ENCODE measurements at places on chromosomes 6 and 20.

DNA sequence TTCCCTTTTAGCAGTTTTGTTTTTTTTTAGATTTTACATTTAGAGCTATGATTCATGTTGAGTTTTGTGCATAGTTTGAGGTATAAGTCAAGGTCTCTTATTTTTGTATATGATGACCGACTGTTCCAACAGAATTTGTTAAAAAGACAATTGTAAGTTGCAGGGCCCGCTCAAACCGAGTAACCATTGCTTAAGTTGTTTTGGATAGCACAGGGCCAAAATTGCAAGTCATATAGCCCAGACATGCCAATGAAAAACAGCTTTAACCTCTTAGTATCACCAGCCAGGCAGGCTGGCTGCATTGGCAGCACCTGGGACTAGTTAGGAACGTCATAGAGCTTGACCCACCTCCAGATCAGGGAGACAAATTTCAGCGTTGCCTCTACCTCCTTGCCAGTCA lies 47.3 kb downstream of the PFDN4 start:
- DNase-seq: no peak

DNA sequence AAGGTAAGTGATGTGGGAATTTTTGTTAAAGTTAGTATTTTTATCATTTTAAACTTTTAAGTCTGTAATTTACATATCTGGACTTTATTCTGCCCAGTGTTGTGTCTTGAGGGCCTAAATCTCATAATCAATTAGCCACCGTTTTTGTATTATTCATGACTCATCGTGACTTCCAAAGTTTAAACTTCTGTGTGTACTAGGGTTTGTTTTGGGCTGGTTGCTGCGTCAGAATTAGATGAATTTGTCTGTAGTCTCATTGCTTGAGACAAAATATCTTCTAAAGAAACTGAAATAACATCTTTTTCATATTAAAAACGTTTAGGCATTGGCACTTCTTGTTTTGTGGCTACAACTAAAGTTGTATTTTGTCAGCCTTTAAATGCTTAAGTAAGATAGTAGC lies 41.3 kb downstream of the CDYL start:
- no peak for DNase-seq

GRCh38 chr6:166007349-166008263 lies 160.0 kb downstream of the TBXT start:
- DNase-seq: peak; percentile 84

DNA sequence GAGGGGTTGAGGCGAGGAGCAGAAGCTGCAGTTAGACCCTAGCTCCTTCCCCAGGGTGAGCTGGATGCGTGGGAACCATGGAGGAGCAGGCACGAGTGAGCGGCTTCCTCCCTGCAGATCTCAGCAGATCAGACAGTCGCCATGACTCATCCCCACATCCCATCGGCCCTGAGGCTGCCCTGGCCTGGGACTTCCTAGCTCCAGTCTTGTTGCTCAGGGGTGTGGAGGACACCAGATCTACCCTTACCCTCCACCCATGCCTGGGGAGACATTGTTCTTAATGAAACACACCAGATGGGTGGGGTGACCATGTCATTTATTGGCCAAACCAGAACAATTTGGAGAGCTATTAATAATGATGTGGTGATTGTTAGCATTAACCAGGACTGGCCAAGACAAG lies 36.3 kb upstream of the TGM2 start:
- no peak for DNase-seq

GRCh38 chr6:33677689-33678088 lies 33.8 kb downstream of the UQCC2 start:
- no peak for DNase-seq

GRCh38 chr20:58986968-58987517 lies 6.0 kb downstream of the NELFCD start:
- DNase-seq: no peak

GRCh38 chr6:159804504-159804903 lies 4.4 kb downstream of the PNLDC1 start:
- DNase-seq: no peak

GRCh38 chr20:45320948-45321595 lies 13.0 kb upstream of the MATN4 start:
- no peak for DNase-seq

- DNase-seq: no peak
Observed at GRCh38 chr6:130218134-130218533, 4.6 kb downstream of the SAMD3 start.

GRCh38 chr6:41039060-41039998 lies at the start of gene UNC5CL:
Gene UNC5CL, minus strand, starts transcription at chr6:41039221. Its CDS starts 4,147 bp downstream, at chr6:41035074.
- no peak for DNase-seq

GRCh38 chr6:141682391-141682790 lies 450.3 kb upstream of the GJE1 start:
- DNase-seq: no peak

DNA sequence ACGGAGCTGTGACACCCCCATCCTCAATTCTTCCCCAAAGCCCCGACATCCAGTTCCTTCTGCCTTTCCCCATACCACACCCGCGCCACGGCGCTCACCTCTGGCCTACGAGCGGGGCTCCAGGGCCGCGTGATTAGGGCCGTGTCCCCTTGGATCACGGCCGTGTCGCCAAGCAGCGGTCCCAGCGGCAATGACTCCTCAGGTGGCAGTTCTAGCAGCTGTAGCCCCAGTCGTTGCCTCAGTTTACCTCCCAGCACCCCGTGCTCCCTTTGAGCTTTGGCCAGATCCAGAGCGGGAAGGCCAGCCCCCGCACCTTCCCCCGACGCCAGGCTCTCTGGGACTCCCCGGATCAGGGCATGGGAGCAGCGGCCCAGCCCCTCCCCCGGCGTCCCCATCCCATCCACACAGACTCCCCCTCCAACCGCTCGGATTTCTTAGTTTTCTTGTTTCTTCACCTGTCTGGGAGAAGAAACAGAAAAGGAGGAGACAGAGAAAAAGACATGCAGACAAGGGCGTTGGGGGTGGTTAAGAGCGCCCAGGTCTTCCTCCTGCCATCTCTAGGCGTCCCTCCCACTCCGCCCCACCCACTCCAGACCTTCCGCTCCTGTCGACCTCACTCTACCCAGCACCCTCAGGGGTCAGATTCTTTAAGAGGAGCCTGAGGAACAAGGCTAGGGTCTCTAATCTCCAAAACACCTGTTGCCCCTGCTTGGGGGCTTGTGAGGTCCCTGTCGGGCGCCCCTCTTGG lies at the start of gene DDAH2:
DDAH2 (minus strand) TSS at position 533 of the 748 bp plus-strand sequence; CDS start at position 395, 138 bp downstream.
- peak; percentile 45 for DNase-seq

GRCh38 chr20:36333841-36334240 lies 27.7 kb downstream of the DLGAP4 start:
- no peak for DNase-seq

- no peak for DNase-seq
Observed at GRCh38 chr6:135798751-135799515, 52.6 kb upstream of the PDE7B start.

GRCh38 chr6:93678841-93679454 lies 259.6 kb upstream of the EPHA7 start:
- no peak for DNase-seq

DNA sequence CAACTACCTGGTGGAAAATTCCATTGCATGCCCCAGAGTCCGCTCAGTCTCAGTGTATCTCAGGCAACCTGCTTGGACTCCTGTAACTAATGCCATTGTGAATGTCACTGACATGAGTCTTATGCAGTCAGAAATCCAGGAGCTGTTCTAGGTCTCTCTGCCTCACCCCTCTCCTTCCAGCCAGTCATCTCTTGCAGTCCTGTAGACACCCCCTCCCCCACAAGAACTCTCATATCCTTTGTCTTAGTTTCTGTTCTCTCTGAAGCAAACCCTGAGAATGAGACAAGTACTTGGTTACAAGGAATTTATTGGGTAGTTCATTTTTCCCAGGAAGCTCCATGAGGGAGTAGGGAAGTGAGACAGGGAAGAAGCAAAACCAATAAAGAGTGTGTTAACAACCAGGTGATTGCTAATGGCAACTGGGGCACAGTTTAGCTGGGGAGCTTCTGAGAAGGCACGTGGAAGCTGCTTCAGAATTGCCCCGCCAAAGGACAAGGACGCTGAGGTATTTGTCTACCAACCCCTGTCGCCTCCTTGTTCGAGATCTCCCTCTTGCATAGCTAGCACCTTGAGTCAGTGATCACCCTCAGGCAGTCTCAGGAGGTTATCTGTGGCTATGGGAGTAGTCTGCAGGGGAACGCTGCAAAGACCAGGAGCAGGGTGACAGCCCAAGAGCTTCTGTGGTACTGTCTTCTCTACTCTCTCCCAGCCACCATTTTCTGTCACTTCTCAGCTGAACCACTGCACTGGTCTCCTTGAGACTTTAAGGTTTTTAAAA lies 911.4 kb upstream of the FLRT3 start:
- DNase-seq: no peak
